Fibroblast of lung (primary cell): ENCODE measurements at places on chromosomes 6 and 20. TPM values are rescaled to one million over a fixed set of nuclear protein-coding genes. Genes with fewer than 3 reads are reported as not detected.

MICAL1 gene
- total RNA-seq = 30.8 and 53.5 TPM in 2 replicates

TNXB gene
- total RNA-seq = 63.9 and 113 TPM in 2 replicates

VWA7 gene
- under 0.01 and 0.66 TPM in 2 replicates for total RNA-seq

SALL4 gene
- 0.51 and 1.5 TPM in 2 replicates for total RNA-seq
